Activated naive CD8-positive, alpha-beta T cell treated with anti-CD3 and anti-CD28 coated beads, Interleukin-2, amount 50 U/mL, for 16 hours (primary cell): ENCODE measurements at places on chromosomes 3 and 15.

- DNase-seq = no peak
Observed at GRCh38 chr3:94928921-94929320, 866.1 kb downstream of the NSUN3 start.

GRCh38 chr3:42778644-42779043 lies 5.6 kb upstream of the CCDC13 start:
- DNase-seq = no peak

DNA sequence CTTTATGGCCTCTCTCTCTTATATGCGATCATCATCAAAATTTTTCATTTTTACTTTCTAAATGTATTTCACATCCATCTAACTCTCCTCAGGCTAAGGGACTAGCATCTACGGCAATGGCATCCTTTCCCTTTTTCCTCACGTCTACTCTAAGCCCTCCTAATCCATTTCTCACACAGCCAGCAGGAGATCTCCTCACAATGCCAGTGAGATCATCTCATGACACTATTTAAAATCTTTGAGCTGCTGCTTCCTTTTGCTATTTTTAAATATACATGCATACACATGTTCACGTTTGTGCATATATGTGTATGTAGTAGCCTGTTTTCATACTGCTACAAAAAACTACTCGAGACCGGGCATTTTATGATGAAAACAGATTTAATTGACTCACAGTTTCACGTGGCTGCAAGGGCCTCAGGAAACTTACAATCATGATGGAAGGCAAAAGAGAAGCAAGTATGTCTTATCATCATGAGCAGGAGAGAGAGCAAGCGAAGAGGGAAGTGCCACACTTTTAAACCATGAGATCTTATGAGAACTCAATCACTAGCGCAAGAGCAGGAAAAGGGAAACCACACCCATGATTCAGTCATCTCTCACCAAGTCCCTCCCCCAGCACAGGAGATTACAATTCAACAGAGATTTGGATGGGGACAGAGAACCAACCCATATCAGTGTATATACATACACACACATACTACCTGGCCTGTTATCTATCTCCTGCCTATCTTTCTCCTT lies 599.2 kb upstream of the ROBO1 start:
- no peak for DNase-seq

DNA sequence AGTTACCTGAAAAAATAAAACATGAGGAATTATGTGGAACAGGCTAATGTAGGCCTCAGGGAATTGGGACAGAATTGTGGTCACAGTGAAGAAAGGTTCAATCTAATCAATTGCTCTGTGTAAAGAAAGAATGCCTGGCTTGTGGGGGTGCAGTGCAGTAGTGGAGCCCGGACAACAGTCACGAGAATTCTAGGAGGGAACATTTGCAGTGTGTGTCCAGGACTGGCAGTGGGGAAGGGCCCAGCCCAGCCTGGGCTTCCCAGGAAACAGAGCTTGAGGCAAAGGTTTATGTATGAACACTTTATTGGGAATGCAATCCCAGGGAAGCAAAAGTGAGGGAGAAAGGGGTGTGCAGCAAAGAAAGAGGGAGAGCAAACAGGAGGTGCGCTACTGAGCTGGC lies 29.2 kb upstream of the CTDSPL start:
- no peak for DNase-seq

DNA sequence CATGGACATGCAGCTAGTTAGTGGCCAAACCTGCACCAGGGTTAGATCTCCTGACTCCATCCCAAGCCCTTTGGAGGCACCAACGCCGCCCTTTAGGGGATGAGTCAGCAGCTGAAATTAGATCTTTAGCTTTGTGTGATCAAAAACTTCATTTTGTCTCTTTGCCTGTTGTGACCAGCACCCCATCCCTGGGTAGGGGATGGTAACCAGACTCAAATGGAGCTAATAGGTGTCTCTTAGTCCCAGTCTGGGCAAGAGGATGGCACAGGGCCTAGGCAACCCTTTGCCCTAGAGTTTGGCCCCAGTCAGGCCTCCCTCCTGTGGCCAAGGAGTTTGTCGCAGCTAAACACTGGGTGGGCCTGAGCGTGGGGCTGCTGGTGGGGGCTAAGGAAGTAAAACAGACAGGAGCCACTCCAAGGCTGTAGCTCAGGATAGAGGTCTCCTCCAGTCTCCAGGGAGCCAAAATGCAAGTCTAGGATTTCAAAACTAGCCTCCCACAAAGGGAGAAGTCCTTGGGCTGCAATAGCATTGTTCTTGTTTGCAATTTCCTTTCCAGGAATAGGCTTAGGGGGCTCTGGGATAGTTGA lies 105.1 kb downstream of the CPN2 start:
- no peak for DNase-seq

DNA sequence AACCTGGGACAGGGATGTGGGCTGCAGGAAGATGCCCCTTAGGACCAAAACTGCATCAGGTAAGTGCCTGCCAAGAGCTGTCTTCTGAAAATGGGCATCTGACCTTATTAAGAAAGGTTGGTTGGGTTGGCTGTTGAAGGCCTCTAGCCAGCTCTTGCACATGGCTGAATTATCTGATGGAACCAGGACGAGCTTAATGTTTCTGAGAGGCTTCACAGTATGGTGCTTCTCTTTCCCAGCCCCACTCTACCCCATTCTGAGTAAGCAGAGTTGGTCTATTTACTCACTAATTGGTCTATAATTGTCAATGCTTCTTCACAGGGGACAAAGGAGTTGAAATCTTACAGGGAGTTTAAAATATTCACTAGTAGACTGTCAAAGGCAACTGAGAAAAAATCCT lies 48.4 kb downstream of the DTWD1 start:
- no peak for DNase-seq

DNA sequence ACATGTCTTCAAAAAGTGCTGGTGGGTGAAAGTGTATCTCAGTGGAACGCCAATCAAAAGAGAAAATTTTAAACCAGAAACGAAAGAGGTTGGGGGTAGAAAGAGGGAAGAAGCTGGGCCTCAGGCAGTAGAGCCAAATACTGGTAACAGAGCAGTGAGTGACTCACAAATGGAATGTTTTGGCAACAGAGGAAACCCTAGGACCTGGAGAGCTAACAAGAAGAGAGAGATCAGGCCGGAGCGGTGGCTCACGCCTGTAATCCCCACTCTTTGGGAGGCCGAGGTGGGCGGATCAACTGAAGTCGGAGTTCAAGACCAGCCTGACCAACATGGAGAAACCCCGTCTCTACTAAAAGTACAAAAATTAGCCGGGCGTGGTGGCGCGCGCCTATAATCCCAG lies 450.8 kb upstream of the NAALADL2 start:
- no peak for DNase-seq

DNA sequence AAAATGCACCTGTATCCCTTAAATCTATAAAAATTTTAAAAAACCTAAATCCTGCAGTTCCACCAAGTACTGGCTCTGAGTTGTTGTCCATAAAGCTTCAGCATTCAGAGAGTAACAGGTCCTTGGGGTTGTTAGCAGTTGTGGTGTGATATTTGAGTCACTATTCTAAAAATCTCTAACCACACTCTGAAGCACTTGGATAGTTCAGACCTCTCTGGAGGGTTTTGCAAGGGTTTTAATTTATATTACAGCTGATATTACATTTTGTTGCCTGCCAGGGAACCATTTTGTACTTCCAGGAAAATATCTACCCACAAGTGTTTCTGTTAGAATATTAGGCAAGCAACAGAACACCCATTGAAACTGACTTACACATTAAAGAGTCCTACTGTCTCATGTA lies 255.6 kb downstream of the TBL1XR1 start:
- DNase-seq = no peak

DNA sequence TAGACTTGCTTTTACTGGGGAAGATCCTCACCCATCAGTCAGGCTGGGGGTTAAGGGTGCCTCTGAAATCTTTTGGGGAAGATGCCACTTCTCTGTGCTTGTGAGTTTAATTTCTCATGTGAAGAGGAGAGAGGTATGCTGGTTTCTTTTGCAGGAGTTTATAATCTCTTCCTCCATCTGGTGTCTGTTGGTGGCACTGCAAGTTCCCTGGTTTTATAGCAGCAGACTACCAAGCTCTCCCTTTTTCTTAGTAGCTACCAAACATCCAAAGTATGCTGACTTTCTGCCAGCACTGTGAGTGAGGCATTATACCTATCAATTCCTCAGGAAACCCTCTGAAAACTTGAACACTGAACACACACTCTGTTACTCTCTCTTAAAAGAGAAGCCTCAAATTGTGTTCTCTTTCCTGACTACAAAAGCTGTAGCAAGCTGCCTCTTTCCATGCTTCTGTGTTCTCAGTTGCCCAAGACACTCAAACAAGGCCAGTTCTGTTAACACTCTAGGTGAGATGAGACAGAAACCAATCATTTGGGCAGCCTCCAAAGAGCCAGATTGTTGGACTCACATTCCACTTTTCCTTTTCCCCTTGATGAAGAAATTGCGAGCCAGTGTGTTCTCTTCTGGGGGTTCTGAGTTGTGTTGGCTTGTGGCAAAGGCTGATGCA lies 299.5 kb downstream of the GAP43 start:
- DNase-seq = no peak

DNA sequence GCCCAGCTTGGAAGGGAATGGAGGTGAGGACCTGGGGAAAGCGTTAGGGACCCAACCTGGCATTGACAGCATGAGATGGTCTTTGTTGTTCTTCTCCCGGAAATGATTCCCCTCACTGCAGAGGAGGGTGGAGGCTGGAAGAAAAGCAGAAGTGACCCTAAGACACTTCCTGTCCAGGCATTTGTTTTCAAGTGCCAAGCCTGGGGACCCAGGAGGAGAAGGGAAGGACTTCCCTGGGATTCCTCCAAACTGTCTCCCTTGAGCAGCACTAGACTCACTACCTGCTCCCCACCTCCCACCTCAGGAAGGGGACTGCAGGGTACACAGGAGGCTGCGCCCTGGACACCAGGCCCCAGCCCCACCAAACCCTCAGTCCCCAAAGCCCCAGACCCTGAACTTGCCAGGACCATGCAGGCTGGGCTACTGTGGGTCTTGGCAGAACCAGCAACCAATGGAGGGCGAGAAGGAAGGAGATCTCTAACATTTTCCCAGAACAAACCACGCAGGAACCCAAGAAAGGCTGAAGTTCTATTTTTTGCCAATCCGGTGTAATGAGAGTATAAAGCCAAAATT lies 9.8 kb upstream of the VIPR1 start:
- no peak for DNase-seq

GRCh38 chr3:53320697-53321096 lies 26.6 kb downstream of the DCP1A start:
- no peak for DNase-seq

DNA sequence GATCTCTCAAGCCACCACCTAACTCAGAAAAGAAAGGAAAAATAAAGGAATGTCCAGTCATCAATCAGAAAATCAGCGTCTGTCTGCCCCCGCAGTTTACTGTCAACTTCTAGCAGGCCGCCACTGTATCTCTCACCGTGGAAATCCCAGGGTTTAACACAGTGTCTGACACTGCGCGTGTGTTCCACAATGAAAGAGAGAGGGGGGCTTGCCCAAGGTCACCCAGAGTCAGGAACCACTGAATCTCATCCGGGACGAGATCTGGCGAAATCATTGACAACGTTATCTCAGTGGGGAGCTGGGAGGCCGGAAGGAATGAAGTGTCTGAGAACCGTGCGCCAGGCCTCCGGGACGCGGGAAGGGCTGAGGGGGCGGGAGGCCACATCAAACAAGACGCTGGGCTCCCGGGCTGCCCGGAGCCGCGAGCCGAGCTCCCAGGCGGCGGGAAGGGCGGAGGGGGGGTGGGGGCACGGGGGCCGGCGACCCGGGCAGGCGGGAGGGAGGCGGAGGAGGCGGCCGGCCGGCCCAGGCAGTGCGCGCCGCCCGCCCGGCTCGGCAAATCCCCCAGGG lies 2.2 kb upstream of the HES1 start:
- DNase-seq = no peak

DNA sequence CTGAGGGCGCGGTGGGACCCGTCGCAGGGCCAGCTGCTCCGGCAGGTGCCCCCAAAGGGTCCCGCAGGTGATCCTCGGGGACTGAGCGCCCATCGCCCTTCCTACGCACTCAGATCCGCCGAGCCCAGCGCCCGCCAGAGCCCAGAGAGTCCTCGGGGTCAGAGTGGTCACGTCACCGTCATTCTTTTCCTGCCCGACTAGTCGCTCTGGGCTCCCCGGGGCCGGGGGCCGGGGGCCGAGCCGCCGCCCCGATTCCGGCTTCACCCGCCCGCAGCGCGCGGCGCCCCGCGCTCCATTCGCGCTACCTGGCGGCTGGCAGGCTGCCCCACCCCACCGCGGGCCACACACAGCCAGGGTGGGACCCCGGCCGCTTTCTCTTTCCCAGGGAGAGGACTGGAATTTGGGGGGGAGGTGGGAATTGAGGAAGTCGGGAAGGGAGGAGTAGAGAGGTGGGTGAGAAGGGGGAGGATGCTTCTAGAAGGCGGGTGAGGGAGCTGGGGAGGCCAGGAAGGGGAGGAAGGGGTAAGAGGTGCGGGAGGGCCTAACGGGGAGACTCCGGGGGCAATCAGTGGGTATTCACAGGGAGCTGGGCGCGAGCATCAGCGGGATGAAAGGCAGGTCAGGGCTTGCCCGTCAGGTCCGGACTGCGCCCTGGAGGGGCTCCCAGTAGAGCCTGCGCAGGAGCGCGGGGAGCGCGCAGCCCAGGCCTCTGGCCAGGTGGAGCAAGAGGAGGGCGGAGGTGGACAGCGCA lies 36.1 kb upstream of the EPHB3 start:
- no peak for DNase-seq

DNA sequence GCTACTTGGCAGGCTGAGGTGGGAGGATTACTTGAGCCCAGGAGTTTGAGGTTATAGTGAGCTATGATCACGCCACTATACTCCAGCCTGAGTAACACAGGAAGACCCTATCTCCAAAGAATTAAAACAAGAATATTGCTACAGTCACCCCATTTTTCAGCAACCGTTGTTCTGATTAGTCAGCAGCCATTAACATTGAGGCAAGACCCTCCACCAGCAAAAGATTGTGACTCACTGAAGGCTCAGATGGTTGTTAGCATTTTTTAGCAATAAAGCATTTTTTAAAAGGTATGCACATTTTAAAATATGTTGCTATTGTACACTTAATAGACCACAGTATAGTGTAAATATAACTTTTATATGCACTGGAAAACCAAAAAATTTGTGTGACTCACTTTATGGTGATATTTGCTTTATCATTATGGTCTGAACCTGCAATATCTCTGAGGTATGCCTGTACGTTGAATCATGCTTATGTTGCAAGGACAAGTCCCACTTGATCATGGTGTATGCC lies 492.6 kb downstream of the SQOR start:
- DNase-seq = no peak

DNA sequence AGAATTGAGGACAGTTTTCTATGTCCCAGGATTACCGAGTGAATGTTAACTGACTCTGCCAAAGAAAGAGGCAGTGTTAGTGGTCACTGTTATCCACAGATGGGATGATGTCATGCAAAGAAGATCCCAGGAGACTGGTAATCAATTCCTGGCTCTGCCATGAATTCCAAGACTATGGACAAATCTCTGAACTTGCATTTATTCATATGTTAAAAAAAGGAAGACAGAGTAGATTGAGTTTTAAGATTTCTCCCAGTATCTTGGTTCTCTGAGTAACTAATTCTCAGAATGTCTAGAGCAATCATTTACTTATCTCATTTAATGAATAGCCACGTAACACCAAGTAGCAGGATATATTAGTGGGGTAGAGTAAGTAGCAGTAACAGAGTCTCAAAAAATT lies 11.5 kb upstream of the MAP3K13 start:
- no peak for DNase-seq
